Hypothalamus (tissue), 51 donors: ENCODE measurements at places on chromosomes 1 and 21.

DNA sequence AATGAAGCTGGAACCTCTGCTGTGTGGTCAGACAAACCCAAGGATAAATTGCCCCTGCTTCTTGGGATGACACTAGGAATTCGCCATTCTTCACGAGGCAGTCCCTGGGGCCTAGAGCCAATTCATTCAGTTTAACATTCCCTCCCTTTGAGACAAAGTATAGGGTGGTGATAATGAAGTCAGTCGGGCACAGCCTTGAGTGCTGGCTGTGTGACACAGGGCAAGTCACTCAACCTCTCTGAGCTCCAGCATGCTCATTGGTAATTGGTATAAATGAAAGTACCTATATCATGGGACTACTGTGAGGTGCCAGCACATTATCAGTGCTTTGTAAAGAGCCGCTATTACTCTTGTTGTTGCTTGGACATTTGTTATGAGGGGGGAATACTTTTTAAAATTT lies 64.9 kb upstream of the DIRAS3 start:
- DNase-seq = no peak

GRCh38 chr21:45145146-45145545 lies 70.8 kb downstream of the ADARB1 start:
- no peak for DNase-seq

GRCh38 chr1:154752273-154753030 lies 117.6 kb downstream of the KCNN3 start:
- DNase-seq = no peak

- no peak for DNase-seq
These were observed 132.2 kb downstream of the CLIC6 start for GRCh38 chr21:34800797-34801518.

- peak; percentile 51 for DNase-seq
These were observed 1.8 kb downstream of the PTTG1IP start for GRCh38 chr21:44871576-44872269.

- DNase-seq = no peak
These were observed 22.1 kb upstream of the EFNA1 start for GRCh38 chr1:155105604-155106011.

DNA sequence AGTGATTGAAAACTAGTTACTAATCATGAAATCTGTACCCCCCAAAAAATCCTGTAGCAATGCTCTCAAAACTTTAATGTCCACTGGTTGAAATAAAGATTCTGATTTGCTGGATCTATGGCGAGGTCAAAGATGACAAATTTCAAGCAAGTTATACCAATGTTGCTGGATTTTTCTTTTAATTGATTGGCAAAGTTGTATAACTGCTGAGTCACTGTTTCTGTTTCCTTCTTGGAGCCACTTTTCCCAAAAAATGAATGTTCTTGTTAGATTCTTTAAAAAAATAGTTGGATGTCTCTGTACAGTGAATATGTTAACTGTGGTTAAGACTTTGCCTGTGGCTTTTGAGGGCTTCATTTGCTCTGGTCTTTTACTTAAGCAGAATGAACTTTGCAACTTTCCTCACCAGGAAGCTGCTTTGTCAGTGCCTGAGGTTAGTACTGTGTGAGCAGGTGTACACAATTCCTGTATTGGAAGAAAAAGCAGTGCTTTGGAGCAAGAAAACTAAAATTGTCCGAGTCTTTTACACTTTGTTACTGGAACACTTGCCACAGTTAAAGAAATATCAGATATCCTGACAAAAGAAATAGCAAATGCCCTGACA lies 1211.9 kb downstream of the MRPL39 start:
- DNase-seq = no peak

DNA sequence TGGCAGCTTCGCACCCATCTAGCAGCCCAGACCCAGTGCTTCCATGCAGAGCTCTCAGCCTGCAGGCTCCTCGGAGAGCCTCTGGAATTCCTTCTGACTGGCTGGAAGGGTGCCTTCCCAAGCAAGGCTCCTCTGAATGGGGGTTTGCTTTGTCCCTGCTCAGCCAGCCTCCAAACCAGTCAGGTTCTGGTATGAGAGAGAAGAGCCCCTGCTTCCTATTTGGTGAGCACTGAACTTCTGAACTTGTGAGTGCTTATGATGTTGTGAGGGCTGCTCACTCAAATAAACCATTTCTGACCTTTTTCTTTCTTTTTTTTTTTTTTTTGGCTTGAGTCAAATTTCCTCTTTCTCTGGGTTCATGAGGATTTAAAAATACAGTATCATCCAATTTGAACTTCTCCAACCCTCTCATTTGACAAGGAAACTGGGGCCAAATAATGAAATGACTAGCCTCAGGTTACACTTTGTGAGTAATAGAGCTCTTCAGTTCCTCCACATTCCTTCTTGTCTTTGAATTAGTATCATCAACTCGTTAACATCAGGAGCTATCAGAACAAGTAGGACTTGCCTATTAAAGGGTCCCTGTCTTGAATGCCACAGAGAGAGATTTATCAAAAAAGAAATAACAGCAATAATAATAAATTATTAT lies 39.6 kb downstream of the GFI1 start:
- DNase-seq = no peak

DNA sequence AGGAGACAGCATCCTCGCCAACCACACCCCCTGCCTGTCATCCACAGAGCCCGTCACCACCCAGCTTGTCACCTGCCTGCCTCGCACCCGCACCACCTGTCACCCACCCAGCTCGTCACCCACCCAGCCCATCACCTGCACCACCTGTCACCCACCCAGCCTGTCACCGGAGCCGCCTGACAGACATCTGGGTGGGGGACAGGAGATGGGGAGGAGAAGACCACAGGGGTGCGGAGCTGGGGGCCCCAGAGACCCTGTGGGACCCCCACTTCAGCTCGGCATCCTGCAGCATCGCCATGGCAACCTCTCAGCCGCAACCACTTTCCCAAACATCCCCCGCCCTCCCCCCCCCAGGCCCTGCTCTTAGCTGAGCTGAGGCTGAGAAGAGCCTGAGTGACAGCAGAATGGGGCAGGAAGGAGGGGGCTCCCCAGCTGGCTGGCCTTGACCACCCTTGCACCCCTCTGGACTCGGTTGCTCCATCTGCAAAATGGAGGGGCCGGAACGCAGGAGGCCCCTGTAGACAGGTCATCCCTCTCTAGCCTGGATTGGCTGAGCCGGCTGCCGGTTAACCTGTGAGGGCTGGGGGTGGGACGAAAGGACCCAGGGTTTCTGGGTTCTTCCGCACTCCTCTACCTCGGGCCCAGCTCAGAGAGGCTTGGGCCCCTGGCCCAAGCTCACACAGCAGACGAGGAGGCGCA lies 11.6 kb downstream of the AHDC1 start:
- no peak for DNase-seq

DNA sequence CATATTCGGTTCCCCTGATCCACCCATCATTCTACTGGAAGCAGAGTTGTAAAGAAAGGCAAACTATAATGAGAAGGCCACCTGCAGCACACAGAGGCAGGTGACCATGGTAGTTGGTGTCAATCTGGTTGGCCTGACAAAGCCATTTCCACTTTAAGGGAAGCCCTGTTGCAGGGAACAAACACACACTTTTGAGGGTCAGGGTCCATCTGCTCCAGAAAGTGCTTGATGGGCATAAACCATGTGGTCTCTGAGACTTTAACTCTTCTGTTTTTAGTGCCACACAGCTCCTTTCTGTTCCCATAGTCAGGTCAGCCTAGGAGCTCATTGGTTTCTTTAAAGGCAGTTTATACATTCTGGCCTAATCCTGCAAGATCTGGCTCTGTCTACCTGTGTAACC lies 17.5 kb upstream of the BOLA1 start:
- DNase-seq = no peak

GRCh38 chr1:201633811-201634210 lies 94.9 kb downstream of the NAV1 start:
- DNase-seq = no peak

DNA sequence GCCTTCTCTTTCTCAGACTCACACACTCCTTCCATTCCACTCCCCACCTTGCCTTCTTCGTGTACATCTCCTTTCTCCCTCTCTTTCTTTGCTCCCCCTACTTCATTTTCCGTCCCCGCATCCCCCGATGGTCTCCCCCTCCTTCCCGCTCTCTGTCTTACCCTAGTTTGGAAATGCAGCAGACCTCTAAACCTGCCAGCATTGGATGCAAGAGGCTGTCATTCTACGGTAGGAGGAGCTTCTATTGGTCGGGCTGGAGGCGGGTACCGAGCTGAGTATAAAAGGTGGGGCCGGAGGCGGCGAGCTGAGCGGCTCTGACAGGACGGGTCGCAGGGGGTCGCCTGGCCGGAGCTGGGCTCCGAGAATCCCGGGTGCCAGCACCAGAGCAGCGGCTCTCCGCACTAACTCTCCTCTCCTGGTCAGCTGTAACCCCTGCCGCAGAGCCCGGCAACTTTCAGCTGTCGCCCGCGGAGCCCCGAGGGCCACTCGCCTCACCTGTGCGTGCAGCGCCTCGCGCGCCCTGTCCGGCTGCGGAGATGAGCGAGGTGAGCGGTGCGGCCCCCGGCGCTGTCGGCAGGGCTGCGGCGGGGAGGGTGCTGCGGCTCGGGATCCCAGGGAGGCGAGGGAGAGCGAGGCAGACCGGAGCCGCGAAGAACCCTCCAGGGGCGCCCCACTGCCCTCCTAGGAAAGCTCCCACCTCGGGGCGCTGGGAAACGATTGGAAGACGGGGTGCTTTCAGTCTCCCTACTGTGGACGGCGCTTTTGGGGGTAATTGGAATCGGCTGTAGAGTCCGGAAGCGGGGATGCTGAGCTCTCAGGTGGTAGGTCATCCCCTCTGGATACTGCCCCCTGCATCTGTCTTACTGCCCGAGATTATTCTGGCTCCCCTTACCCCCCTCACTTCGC lies at the start of gene PCP4L1:
PCP4L1 (plus strand) TSS at position 307 of the 906 bp plus-strand sequence; CDS start at position 537, 230 bp downstream.
- peak; percentile 42 for DNase-seq

GRCh38 chr1:185816460-185816859 lies 82.3 kb downstream of the HMCN1 start:
- no peak for DNase-seq

DNA sequence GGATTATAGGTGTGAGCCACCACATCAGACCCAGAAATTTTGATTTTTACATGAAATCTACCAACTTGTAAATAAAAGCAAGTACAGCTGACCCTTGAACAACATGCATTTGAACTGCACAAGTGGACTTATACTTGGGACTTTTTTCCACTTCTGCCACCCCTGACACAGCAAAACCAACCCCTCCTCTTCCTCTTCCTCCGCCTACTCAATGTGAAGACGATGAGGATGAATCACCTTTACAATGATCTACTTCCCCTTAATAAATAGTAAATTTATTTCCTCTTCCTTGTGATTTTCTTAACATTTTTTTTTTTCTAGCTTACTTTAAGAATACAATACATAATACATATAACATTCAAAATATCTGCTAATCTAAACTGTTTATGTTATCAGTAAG lies 17.5 kb upstream of the YRDC start:
- no peak for DNase-seq

- no peak for DNase-seq
These were observed 4.2 kb upstream of the TFF3 start for GRCh38 chr21:42319376-42319775.

DNA sequence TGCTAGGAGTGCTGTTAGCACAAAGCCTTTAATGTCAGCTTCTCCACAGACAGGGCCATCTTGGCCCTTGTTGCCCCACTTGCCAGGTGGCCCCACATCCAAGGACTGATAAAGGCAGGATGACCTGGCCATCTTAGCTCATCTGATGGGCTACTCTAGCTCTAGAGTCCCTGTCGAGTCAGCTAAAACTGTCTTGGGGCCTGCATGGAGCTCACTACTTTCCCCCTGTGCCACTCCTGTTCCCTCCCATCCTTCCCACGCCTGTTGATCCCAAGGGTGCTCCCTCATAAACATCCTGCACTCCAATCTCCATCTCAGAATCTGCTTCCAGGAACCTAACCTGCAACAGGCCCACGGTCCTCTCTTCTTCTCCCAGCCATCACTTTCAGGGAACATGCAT lies 652 bp upstream of the GPX7 start:
- no peak for DNase-seq

- DNase-seq = no peak
These were observed 611.2 kb upstream of the PLXNA2 start for GRCh38 chr1:208855403-208855802.

GRCh38 chr1:28416509-28417194 lies 47.1 kb downstream of the PHACTR4 start:
- DNase-seq = no peak

DNA sequence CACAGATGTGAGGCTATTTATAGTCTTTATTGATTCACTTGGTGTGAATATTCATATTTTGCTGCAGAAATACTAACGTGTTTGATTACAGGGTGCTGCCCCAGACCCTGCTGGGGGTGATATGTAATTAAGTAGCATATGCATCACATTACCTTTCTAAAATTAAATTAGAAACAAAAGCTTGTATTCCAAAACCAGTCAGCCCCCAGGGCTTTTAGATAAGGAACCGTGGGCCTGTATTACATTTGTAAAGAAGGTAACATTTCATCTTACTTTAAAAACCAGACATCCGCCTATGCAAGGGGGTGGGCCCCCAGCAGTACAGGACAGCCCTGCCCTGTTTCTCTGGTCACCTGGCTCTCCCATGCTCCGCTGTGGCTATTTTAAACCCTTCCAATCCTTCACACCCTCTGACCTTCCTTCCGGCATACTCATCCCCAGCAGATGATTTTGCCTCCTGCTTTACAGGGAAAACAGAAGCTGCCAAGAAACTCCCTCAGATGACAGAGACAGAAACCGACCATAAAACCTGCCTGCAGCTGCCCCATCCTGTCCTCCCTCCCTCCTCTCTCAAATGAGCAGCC lies 22.0 kb upstream of the KCNC4 start:
- DNase-seq = no peak

DNA sequence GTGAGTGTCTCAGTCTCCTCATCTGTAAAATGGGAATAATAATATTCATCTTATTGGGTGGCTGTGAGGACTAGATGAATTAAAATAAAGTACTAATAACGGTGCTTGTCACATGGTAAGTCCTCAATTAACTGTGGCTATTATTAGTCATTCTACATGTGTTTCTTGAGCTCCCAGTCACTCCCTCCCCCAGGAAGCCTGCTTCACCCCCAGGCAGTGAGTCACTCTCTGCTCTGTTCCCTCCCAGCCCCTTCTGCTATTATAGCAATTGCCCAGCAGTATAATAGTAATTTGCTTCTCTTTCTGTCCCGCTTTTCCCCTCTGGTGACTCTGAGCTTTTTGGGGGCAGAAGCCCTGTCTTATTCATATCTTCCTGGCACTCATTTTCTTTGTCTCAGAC lies 102.0 kb downstream of the BEND5 start:
- no peak for DNase-seq

DNA sequence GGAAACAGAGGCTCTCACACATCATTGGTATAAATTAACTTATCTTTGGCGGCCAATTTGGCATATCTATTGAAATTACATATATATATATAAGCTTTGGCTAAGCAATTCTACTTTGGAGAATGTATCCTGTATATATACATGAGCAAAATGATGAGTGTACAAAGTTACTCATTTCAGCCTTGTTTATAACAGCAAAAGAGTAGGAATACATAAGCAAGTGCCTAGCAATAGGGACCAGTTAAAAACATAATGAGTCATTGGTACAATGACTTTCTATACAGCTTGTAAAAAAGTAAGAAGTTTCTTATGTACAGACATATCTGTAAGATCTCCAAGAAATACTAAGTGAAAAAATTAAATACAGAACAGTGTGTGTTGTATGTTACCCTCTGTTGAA lies 190.8 kb downstream of the LTN1 start:
- DNase-seq = no peak
